Left cardiac atrium (tissue), 4 donors: ENCODE measurements at places on chromosomes 5 and 9. TPM values are rescaled to one million over a fixed set of nuclear protein-coding genes. Genes with fewer than 3 reads are reported as not detected.

SLC6A3 gene
- total RNA-seq: 0.06 TPM

NFIL3 gene
- 17.4 TPM for total RNA-seq

INSL4 gene
- total RNA-seq: not detected

NR2F1 gene
- total RNA-seq: 17.9 TPM

SH3RF2 gene
- 56.2 TPM for total RNA-seq

- no peak for DNase-seq
These were observed 215.0 kb downstream of the VPS13A start for GRCh38 chr9:77392328-77392727.

DNA sequence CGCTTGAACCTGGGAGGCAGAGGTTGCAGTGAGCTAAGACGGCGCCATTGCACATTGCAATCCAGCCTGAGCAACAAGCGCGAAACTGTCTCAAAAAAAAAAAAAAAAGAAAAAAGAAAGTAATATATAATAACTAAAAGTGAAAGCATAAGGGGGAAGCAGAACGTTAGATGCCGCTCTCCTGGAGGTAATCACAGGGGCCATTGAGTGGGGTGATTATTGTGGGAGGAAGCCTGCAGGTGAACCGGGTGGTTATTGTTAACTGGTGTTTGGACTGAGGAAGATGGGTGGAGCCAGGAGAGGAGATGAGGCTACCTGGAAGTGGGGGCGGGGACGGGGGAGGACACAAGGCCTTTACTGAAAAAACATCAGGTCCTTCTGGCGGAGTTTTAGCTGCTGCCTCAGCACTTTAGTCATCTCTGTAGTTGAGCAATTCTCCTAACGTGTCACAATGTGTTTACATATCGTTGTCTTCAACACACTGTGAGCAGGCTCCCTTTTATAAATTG, 5.3 kb upstream of the TJP2 start:
- no peak for DNase-seq

DNA sequence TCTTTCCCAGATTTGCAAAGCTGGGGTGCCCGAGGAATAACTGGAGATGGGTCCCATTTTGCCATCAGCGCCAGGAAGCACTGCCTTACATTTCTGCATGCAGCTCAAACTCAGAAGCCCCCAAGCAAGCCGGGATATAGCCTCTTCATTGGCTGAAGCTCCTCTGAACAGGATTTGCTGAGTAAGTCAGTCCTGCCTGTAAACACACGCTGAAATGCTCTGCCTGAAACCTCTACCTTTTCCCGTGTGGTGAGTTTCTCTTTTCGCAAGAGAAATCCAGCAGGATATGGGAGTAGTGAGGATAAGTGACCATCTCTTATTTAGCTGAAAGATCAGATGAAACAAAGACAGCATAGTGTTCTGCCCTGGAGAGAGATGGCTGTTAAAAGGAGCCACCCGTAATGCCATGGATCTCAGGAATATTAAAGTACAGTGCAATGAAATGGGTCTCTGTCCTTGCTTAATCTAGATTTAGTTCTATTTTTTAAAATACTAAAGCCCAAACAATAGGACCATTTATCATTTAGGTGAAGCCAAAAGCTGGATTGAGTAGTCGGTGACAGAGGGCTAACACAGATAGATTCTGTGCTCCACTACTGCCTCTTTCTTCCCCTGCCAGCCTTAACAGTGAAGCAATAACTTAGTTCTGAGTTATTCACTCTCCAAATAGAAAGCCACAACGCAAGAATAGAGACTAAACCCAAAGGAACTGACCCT, 177.5 kb upstream of the PPP2R2B start:
- DNase-seq: no peak

- DNase-seq: no peak
These were observed 47.8 kb downstream of the C7 start for GRCh38 chr5:40957048-40957447.

GRCh38 chr9:26326563-26326962, 566.0 kb downstream of the CAAP1 start:
- DNase-seq: no peak

DNA sequence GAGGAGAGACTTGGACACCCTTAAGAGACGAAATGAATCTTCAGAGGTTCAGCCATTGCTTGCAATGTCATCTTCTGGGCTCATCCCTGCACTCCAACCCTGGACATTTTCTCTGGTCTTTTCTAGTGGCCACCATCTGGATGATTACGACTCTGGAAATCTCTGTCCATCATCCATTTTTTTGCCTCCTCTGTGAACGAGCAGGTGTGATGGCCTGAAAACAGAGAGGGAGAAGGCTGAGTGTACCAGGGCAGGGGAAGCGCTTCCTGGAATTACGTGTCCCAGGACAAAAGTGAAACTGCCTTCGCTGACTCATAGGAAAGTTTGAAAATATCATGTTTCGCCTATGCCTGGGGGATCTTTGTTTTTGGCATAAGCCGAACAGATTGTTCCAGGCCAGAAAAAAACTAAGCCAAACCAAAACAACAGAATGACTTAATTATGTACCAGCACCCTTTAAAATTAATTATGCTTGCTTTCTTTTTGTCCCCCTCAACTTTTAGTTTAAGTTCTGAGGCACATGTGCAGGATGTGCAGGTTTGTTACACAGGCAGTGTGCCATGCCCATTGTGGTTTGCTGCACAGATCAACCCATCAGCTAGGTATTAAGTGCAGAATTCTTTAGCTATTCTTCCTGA, 31.9 kb downstream of the ANKRD33B start:
- DNase-seq: peak; percentile 41

DNA sequence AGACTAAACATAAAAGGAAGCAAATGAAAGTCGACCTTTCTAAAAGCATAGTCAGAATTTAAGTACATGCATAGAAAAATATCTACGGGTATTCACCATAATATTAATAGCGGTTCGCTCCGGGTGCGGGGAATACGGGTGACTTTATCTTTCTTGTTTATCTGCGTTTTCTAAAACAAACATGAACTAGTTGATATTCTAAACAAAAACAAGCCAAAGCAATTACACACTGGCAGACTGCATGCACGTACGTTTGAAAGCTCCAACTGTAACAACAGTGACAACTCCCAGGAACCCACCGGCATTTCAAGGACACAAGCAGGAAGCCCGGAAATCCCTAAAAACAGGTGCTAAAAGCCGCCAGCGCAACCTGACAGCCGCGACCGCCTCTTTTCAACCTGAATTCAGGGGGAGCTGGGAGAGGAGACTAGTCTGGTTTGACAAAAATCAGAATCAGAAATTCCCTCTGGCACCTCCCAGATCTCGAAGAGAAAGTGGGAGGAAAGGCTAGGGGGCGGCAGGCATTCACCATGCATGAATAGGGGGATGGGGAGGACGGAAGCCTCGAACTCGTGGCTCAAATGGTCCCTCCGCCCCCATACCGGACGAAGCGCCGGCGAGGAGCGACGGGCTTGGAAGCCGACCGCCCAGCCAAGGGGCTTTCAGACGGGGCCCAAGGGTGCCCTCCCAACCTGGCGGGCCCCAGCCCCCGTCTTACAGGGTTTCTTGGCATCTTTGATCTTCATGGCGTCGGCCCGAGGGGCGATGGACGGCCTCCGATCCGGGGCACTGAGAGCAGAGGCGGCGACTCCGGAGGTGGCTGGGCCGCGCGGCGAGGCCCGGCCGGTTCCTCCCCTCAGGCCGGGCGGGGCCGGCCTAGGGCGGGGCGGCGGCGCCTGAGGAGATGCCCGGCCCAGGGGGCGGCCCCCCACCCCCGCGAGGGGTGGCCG, at the start of gene PANK3:
Gene PANK3 (minus strand): TSS at position 831 of the 950 bp plus-strand sequence. CDS start 85 bp downstream, at position 746.
- no peak for DNase-seq

- no peak for DNase-seq
These were observed 227.9 kb upstream of the KLF9 start for GRCh38 chr9:70642341-70642740.

DNA sequence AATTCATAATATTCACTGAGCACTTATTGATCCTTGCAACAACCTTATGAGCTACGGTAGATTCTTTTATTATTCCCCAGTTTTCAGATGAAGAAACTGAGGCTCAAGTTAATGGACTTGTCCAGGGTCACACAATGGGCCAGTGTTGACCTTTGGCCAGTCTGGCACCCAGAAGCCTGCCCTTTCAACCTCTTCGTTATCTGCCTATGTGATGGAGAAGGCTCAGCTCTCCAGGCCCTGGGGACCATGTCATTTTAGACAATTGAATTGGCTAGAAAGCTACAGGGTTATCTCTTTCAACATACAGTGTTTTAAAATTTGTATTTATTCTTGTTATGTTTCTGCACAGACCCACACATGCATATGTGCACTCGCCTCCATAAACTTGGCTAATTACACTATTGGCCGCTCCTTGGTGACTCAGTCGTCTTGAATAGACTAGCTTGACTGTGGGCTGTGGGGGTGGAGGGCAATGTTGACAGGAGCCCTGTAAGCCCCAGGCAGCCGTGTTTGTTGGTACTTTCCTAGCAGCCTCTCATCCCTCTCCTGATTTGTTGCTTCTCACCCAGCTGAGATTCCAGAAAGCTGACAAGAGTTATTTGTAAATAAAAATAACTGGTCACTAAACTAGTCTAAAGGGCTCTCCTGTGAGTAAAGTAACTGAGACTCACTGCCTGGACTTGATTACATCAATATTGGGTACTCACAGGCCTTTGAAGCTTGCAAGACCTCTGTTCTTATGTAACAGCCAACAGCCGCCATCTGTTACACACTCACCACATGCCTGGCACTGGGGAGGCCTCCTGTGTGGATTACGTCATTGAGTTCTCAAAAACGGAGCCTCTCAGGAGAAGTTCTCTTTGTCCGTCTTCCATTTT, 8.5 kb upstream of the ANGPTL2 start:
- peak; percentile 65 for DNase-seq

DNA sequence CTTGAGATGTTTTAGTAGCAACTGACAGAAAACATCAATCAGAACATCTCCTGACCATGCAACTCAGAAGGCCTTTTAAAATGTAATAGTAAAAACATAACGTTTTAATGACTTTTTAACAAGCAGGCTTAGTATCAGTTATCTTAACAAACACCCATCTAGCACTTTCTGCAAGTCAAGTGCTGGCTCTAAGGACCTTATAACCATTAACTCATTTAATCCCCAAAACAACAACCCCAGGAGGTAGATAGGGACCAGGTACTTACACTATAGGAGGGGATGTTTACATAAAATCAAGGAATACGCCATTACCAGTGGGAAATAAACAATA, 41.8 kb downstream of the ROR2 start:
- no peak for DNase-seq
